Right ventricle myocardium superior (tissue), 1 donor: ENCODE measurements at places on chromosomes 4 and X. TPM values are rescaled to one million over a fixed set of nuclear protein-coding genes. Genes with fewer than 3 reads are reported as not detected.

GRCh38 chr4:184641022-184641421 is 8.2 kb downstream of the CASP3 start:
- DNase-seq = no peak

DNA sequence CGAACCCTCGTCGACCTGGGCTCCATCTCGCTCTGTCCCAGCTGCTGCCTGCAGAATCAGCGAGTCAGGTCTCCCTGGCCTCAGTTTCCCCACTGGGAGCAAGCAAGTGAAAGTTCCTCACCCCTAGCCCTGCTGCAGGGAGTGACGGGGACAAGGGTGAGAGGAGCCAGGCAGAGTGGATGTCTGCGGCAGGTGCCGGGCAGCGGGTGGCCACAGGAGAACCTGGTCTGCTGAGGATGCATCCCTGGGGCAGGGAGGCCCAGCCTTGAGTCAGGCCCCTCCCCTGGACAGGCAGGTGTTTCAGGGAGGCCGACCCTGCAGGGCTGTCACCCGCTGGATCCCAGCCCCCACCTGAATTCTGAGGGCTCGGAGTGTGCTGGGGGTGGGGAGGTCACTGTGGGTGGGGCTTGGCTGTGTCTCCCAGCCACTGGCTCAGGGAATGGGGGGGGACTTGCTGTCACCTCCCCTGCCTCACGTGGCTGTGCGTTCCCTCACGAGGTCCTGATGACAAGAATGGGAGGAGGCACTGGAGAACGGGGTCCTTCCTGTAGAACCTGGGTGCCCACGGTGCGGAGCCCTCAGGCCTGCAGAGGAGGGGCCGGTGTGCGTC is 33.2 kb downstream of the LRPAP1 start:
- DNase-seq = no peak

DNA sequence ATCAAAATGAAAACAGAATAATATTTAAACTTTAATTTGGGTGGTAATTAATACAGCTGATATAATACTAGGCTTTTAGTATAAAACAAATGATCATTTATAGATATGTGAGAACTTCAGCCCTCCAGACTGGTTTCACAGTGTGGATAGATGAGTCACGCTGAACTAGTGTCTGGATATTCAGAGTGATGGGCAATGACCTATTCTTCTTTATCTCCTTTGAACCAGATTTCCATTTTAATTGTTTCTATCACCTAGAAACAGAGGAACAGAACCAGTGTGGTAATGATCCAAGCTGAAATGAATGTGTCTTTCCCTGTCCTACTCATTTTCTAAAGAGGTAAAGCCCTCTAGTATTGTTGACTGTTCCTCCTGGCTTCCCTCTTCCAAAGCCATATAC is 155.2 kb upstream of the GK2 start:
- no peak for DNase-seq

DNA sequence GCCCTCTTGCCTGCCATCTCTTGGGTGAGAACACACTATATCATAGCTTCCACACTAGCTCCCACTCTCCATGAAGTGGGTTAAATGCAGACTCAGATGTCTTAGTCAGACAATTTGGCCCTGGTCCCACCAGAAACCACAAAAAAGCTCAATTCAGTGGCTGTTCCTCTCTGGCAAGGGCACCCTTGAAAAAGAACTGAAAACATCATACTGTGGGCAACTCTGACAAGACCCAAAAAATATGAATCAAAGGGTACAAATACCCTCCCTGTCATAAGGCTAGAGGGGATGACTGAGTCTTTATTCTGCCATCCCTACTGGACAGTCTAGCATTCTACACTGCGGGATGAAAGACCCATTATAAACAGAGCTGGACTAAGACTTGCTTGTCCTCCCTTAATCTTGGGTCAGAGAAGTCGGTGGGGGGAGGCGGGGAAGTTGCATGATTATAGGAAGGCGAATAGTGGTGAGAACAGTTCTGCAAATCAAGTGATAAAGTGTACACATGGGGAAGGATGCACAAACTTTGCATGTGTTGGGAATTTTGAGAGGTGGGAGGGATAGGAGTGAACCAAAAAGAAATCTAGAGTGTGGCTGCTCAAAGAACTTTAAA is 172.1 kb downstream of the OPHN1 start:
- no peak for DNase-seq

RRH gene
- total RNA-seq = not detected

- DNase-seq = no peak
Measured at GRCh38 chr4:186243331-186243730, 16.0 kb downstream of the KLKB1 start.

- DNase-seq = no peak
Measured at GRCh38 chr4:181200076-181200475, 1043.1 kb upstream of the TENM3 start.

HMGB3 gene
- total RNA-seq = 9.0 TPM

DNA sequence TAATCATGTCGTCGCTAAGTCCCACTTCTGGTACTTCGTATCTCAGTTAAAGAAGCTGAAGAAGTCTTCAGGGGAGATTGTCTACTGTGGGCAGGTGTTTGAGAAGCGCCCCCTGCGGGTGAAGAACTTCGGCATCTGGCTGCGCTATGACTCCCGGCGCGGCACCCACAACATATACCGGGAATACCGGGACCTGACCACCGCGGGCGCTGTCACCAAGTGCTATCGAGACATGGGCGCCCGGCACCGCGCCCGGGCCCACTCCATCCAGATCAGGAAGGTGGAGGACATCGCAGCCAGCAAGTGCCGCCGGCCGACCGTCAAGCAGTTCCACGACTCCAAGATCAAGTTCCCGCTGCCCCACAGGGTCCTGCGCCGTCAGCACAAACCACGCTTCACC is 11.3 kb downstream of the PNCK start:
- DNase-seq = peak; percentile 71

SYTL5 gene
- not detected for total RNA-seq

C4orf54 gene
- total RNA-seq = 0.73 TPM

PLA2G12A gene
- total RNA-seq = 59.1 TPM

- no peak for DNase-seq
Measured at GRCh38 chr4:47471591-47471990, 8.1 kb upstream of the COMMD8 start.

FGB gene
- 0.51 TPM for total RNA-seq

DNA sequence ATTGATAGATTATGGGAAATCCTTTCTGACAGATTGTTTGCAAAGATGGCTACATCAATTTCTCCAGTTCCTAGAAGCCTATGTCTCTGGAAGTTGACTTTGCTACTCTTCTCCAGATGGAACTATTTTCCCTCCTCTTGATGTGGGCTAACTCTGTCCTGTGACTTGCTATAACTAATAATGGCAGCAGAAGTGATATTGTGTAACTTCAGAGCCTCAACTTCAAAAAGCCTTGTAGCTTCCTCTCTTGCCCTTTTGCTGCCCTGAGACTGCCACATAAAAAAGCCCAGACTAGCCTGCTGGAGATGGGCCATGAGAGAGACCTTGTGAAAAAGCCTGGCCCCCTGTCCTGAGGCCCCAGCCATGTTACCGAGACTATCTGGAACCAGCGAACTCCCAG is 210.7 kb upstream of the SLC7A11 start:
- no peak for DNase-seq

GRCh38 chr4:166972071-166972470 is 262.2 kb downstream of the SPOCK3 start:
- no peak for DNase-seq

GRCh38 chr4:185312699-185313098 is 83.0 kb downstream of the LRP2BP start:
- DNase-seq = no peak

DNA sequence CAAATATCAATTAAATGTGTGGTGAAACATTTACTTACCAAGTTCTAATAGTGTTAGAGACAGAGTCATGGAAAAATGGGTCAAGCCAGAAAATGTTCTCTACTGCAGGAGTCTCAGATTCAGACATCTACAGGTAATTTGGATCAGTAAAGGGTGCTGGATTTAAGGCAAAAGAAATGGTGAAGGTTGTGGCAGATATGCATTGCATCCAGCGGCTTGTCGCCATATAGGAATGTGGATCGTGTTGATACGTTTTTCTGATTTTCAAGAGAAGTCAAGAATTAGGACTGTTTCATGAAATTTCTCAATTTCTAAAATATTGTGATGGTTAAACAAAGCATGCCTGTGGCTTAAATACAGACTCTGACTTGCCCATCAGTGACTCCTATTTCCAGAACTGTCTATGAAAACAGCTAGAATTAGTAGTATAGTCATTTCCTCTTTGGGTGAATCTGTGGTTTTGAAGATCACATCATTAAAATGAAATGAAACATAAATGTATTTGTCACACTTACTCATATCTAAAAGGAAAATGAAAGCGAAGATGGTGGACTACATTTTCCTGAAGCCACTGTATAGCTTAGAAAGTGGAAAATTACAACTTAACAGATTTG is 110.1 kb upstream of the VEGFC start:
- no peak for DNase-seq

DNA sequence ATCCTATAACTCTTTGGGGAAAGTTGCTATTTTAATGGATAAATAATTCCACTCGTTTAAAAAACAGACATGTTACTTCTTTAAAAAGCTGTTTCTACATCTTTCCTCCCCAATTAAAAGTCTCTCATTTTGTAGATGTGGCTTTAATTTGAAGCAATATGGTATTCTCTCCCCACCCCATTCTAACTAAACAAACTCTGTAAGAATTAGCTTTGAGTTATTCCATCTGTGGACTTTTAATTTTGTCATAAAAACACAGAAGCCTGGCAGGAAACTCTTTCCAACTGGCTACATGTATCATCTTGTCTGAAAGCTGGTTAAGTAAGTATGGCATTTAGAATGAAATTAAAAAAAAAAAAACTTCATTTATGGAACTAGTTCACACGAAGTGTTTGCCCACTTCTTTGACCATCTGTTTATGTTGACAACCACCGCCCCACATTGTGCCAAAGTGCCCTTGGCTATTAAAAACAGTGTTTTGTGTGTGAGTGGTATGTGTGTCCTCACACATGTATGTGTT is 140.3 kb downstream of the NAA11 start:
- DNase-seq = no peak

EPGN gene
- not detected for total RNA-seq

GRCh38 chr4:91113130-91113706 is 986.0 kb downstream of the CCSER1 start:
- DNase-seq = no peak
